Stimulated activated CD8-positive, alpha-beta memory T cell treated with anti-CD3 and anti-CD28 coated beads, Interleukin-2, amount 100 ng/mL, for 48 hours (primary cell): ENCODE measurements at places on chromosomes 2 and 18.

DNA sequence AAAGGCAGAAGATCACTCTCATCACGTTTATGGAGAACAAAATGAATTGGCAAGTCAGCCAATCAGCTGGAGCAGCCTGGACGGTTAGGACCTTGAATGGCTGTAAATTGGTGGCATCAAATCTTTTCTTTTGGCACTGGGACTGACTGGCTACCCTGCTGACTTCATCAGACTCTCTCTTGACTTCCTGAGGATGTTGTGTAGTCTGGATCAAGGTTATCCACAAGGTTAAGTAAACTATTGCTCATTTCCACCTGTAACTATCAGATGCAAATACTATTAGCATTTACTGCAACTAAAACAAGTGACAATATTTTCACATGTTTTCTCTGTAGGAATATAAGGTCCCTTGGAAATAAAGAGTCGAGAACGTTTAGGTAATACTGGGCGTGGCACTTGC, 134.3 kb upstream of the RASGRP3 start:
- DNase-seq: no peak

DNA sequence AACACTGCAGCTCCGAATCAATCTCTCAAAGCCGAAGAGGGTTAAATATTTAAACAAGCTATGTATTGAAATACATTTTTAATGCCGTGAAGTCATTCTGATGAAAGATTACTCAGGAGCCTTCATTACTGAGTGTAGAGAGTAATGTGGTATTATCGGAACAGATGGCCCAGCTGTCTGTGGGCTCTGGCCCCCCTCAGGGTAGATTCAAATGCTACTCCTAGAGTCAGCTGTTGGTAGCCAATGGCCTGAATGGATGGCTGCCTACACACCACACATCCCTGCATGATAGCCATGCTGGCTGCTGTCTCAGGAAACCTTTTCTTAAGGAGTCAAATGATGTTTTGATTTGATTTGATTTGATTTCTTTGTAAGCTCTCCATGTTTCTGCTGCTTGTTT, 732.3 kb upstream of the CELF4 start:
- no peak for DNase-seq

GRCh38 chr2:45276914-45277313, 267.7 kb upstream of the SIX2 start:
- no peak for DNase-seq

- DNase-seq: no peak
Observed at GRCh38 chr2:26685341-26685740, 7.2 kb upstream of the KCNK3 start.

DNA sequence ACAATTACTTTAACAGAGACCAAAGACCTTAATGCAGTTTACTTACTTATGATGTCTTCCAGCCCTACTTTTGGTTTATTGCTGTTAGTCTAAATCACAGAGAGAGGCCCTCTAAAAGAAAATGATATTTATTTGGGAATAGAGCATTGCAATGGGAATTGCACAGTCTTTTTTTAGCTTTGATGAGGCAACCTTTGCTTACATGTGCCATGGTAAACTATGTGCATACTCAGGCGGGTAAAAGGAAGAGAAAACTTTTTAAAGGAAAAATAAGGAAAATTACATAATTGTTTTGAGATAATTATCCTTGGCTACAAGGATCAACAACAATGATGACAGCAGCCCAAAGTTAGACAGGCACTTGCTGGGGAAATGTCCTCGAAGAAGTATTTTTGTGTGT, 78.6 kb downstream of the EFEMP1 start:
- DNase-seq: no peak

GRCh38 chr18:79379931-79380815, 15.6 kb upstream of the NFATC1 start:
- no peak for DNase-seq

DNA sequence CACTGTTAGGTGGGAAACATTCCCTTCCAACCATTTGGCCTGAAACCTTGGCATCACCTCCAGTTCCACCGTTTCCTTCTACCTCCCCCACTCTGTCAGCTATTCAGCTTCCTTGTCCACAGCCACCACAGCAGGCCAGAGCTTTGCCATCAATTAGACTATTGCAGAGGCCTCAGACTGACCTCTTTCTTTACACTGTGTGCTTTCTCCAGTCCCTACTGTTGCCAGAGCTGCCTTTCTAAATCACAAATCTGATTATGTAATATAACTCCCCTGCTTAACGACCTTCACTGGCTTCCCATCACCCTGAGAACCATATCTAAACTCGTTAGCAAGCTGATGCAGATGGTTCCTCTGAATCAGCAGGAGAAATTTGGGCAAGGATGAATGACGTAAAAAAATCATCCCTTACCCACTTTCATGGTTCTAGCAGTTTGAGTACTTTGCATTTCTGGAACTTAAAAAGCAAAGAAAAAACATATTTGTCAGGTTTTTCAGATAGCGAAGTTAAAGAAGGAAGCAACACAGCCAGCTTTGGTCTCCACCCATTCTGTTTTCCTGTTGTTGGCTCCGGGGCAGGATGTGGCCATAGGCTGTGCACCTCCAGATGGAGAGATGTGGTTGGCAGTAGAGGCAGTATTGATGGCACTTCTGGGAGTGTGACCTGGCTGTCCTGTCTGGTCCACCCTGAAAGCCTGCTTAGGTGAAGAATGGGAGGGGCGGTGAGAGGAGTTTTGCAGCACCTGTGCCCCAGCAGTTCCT, 422.1 kb downstream of the PARD3B start:
- no peak for DNase-seq

GRCh38 chr2:24813691-24814137, 20.5 kb downstream of the CENPO start:
- no peak for DNase-seq

DNA sequence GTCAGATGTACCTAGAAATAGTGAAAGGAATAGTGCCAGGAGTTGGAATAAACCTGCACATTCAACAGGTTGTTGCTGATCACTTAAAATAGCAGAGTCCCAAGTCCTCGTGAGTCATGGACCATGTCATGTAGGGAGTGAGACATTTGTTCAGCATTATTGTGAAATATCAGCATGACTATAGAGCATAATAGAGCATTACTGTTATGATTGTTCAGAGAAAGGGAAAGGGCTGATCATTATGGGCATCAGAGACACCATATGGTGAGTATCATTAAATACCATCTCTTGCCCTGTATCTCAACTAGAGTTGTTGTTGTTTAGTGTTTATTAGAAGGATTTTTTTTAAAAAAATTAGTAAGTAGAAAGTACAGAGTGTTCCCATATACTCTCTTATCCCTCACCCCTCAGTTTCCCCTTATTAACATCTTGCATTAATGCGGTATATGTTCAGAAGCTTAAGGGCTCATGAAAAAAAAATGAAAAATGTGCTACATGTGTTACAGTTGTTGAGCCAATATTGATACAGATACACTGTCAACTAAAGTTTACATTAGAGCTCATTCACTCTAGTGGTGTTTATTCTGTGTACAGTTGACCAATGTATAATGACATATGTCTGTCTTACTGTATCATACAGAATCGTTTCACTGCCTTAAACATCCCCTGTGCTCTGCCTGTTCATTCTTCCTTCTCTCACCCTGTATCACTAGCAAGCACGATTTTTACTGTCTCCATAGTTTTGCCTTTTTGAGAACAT, 5.7 kb downstream of the ELAC1 start:
- DNase-seq: no peak

GRCh38 chr2:27186613-27187345, 25.1 kb upstream of the ATRAID start:
- no peak for DNase-seq
